Stimulated activated CD4-positive, alpha-beta T cell treated with anti-CD3 and anti-CD28 coated beads, Interleukin-1b, Interleukin-23, amount 100 ng/mL, for 48 hours (primary cell): ENCODE measurements at places on chromosomes 4 and X.

GRCh38 chr4:137083571-137084135, 448.6 kb downstream of the PCDH18 start:
- no peak for DNase-seq

DNA sequence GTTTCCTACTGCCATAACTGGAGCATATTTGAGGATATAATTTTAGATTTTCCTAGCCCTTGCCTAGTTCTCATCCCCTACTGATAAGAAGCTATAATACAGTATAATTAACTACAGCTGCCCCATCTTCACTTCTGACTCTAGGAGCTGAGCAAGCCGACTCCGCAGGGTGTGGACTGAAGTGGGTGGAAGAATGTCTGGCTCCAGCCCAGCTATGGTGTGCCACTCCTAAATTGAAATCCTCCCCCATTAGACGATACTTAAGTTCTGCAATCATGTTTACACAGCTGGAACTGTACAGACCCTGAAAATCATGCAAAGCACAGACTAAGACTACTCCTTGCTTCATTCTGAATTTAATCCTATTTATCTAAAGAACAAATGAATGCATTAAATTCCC, 93.1 kb downstream of the PCDH19 start:
- no peak for DNase-seq

DNA sequence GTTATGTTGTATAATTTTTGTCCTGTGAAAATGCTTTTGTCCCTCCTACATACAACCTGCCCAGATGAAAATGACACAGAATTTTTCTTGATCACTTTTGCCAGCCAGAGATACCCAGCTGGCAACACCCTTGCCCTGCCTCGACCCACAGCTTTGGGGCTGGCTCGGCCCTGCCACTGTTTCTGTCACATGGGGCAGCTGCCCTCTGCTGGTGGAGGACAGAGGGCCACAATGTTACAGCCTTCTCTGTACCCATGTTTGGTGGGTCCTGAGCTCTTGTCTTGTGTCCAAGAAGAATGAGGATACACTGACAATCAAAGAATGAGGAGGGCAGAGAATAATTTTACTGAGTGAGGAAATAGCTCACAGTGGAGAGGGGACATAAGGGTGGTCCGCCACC, 31.1 kb downstream of the BMP15 start:
- no peak for DNase-seq

DNA sequence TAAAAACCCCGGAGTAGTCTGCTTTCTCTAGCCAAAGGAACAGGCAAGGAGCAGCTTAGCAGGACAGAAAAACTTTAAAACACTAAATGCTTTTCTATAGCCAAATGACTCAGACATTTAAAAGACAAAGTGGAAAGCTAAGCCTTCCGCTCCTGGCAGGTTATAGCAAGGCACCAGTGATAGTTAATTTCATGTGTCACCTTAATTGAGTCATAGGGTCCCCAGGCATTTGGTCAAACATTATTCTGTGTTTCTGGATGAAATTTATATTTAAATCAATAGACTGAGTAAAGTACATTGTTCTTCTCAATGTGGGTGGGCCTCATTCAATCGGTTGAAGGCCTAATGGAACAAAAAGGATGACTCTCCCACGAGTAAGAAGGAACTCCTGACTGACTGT, 885.7 kb upstream of the ADGRL3 start:
- no peak for DNase-seq

DNA sequence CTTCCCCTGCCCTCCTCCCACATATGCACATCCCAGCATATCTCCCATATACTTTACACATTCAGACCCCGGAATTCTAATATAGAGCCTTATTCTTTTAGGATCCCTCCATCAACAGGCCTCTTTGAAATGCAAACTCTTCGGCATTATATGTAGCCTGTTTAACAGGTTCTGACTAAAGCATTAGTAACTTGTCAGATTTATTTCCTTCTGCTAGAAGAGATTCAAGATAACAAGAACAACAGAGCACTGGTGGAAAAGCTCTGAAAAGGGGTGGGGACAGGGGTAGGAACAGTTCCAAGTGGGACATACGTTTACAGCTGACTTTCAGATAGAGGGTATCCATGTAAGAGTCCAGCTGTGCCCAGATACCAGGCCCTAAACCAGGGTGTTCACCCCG, 31.7 kb upstream of the PRPS1 start:
- DNase-seq = no peak

GRCh38 chr4:121696170-121696580, 605 bp downstream of the ANXA5 start:
- peak; percentile 64 for DNase-seq

DNA sequence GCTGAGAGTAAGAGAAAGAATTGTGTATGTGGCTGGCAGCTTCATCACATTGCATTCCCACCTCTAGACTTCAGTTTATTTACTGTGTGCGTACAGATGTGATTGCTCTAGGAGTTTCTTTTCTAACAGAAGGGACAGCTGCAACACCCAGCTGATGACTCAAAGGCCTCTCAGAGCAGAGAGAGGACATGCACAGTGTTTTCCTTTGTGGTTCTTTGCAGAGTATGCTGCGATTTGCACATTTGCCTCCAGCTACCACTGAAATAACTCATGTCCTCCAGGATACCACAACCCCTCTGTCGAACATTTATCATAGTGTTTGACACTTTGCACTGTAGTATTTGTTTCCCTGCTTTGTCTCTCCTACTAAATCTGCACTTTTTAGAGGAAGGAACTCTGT, 294.1 kb downstream of the STIM2 start:
- DNase-seq = no peak

DNA sequence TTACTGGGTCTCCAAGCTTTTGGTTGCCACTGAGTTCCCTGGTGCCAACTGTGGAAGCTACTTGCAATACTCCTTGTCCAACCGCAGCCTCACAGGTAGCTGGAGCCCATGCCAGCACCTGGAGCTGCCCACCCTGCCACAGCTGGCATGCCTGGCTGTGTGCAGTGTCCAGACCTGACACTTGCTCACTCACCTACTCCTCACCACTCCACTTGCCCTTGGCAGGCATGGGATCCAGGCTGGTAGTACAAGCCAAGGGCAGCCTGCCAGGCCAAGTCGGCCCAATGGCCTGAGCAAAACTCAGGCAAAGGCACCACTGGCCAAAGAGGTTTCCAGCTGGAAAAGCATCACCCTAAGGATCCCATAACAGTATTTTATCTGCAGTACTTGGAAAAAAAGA, 246.3 kb downstream of the PDGFC start:
- no peak for DNase-seq

- DNase-seq = no peak
These were observed 28.6 kb upstream of the TLR3 start for GRCh38 chr4:186040316-186040715.

GRCh38 chr4:172073590-172073989, 260.4 kb downstream of the GALNTL6 start:
- DNase-seq = no peak

DNA sequence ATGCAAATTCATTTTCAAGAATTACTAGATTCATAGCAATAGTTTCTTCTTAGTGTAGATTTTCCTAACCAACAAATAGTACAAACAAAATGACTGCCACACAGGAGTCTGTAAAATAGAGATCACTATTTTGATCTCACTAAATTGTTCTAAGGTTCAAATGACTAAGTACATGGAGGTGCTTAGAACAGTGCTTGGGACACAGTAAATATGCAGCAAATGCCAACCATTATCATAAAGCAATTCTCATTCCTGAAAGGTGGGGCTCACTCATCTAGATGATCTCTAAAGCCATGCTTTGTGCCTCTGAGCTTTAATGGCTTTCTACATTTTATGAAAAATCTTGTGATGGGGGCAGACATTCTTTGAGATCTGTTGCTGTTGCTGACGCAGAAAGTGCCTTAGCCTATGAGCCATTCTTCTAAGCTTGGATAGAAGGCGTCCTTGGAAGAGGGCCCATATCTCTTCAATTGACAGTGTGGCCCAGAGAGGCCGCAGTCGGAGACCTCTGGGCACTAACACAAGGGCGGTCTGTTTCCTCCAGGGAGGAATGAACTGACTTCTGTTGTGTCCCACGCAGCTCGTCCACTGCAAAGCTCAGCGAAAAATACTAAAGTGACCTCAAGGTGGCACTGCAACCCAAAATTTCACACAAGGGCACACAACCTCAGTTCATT, 23.5 kb downstream of the TLR10 start:
- DNase-seq = peak; percentile 47

- DNase-seq = no peak
These were observed 30.6 kb downstream of the ANK2 start for GRCh38 chr4:113080050-113080449.

DNA sequence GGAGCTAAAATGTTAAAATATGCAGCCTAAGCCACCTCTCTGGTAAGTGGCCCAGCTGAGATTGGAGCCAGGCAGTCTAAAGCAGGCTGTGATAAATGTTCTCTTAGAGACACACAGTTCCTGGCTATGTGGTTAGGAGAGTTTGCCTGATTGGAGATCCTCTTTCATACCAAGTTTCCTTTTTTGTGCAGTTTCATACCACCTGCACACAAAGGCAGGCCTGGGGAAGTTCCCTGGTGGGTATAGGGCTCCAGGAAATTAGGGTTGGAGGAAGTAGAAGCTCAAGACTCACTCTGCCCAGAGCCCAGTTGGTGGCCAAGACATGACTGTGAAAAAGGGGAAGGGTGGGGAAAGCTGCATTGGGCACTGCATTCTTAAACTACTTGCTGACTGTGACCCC, 16.9 kb downstream of the CYBB start:
- DNase-seq = no peak

- DNase-seq = no peak
These were observed 34.2 kb downstream of the FAT1 start for GRCh38 chr4:186689476-186689875.

DNA sequence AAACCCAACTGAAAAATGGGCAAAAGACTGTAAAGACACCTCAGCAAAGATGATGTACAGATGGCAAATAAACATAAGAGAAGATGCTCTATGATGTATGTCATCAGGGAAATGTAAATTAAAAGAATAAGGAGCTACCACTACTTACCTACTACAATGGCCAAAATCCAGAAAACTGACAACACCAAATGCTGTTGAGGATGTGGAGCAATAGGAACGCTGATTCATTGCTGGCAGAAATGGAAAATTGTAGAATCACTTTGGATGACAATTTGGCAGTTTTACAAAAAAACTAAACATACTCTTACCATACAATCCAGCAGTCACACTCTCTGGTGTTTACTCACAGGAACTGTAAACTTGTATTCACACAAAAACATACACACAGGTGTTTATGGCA, 222.3 kb upstream of the LDB2 start:
- DNase-seq = no peak

DNA sequence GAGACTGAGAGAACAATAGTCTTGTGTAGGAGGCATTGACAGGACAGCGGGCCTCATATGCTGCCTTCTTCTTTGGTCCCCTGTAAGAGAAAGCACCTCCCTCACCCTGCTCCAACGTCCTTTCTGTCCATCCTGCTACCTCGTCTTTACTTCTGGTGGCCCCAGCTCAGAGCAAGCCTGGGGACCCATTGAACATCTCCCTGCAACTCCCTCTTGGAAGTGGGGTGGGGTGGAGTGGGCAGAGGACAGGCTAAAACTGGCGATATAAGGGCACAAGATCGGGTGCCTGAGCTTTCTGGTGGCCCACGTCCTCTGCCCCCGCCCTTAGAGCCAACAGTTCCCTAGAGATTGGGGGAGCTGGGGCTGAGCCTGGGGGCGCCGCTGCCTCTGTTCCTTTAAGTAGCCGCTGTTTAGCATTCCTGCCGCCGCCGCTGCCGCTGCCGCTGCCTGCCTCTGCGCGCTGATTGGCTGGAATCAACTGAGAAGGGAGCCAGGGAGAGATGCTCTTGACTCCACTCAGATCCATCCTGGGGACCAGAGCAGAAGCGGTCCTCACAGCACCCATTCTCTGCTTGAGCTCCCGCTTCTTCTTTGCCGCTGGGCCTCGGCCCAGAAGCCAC, at the start of gene DLG3:
Gene DLG3 (plus strand): TSS at position 510 of the 620 bp plus-strand sequence. CDS start 367 bp downstream, outside the sequence.
- DNase-seq = peak; percentile 17

DNA sequence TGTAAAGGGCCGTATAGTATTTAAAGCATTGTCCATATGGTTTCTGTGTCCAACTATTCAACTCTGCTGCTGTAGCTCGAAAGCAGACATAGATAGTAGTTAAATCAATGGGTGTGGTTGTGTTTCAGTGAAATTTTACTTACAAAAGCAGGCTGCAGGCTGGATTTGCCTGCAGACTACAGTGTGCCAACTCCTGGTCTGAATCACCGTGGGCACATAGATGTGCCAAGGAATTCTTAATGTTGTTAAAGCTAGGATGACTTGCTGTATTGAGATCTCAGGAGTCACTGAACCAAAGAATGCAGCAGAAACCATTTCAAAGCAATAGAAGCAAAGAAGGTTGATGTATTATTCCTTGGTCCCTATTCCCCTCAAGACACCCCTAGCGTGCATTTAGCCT, 379.0 kb downstream of the STIM2 start:
- DNase-seq = no peak

DNA sequence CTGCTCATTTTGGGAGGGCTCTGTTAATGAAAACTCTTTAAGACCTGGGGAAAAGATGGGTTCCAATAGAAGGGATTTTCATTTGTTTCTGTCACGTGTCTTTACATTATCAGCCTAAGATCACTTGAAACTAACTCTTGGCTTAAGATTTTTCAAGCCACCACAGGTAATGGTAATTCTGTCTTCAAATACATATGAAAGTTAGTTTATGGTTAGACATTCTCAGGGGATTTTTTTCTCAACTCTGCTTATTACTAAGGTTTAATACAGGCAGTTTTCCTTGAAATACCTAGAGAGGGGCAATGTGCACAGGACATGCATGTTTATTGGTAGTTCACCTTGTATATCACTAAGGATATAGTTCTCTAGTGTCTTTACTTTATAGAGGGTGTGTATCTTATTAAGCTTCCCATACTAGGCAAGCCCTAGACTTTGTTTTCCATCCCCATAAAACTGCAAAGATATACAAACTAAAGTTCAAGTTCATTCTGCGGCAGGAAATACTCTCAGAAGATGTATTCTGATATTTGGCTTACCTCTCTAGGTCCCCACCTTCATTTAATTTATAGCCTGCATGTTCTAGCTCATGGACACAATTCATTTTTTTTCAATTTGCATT, 38.2 kb upstream of the MYOZ2 start:
- no peak for DNase-seq

DNA sequence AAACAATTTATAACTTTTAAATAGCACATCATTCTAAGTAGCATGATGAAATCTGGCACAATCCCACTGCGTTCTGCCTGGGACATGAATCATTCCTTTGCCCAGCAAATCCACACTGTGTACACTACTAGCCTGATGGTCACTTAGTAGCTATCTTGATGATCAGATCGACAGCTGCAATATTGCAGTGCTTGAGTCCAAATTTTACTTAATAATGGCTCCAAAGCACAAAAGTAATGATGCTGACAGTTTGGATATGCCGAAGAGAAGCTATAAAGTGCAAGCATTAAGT, 86.6 kb upstream of the NPNT start:
- DNase-seq = no peak

DNA sequence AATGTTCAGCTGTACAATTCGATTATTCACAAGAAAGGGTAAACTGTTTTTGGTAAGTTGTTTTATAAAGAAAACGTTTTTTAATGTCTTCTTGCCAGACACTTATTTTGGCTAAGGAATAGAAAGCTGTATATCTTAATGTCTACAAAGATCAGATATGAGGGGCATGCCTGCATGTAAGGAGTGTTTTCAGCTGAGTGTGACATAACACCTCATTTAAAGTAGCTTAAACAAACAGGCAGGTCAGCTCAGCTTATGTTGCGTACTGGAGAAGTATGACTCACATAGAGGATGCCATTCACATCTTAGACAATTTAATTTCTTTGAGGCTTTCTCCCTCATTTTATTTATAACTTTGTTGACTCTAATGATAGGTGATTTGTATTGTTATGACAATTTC, 30.4 kb downstream of the LAMTOR3 start:
- no peak for DNase-seq

GRCh38 chr4:41989994-41990364, 351 bp upstream of the SLC30A9 start:
- DNase-seq = no peak

- no peak for DNase-seq
These were observed 119.5 kb upstream of the CHRDL1 start for GRCh38 chrX:110915111-110915510.
